ENCODE measurements at places on chromosomes 6 and 20. TPM values are rescaled to one million over a fixed set of nuclear protein-coding genes. Genes with fewer than 3 reads are reported as not detected.

Gene HSP90AB1
- total RNA-seq: 374 TPM

Gene MAN1A1
- total RNA-seq: 18.8 TPM

Gene IPCEF1
- 0.32 TPM for total RNA-seq

Gene NKX2-2
- not detected for total RNA-seq

Gene SLC35D3
- not detected for total RNA-seq

Gene LBP
- not detected for total RNA-seq

Gene SLC17A3
- total RNA-seq: not detected
